Stimulated activated CD8-positive, alpha-beta memory T cell treated with anti-CD3 and anti-CD28 coated beads, Interleukin-12 subunit alpha, Interleukin-12 subunit beta, amount 100 ng/mL, for 4 hours (primary cell): ENCODE measurements at places on chromosomes 12 and 14.

GRCh38 chr14:101878211-101878821 is 86.1 kb upstream of the DYNC1H1 start:
- no peak for DNase-seq

GRCh38 chr12:79858518-79858917 is 76.4 kb downstream of the PPP1R12A start:
- DNase-seq, result no peak

GRCh38 chr12:47739979-47740378 is 14.7 kb upstream of the ENDOU start:
- DNase-seq, result no peak

DNA sequence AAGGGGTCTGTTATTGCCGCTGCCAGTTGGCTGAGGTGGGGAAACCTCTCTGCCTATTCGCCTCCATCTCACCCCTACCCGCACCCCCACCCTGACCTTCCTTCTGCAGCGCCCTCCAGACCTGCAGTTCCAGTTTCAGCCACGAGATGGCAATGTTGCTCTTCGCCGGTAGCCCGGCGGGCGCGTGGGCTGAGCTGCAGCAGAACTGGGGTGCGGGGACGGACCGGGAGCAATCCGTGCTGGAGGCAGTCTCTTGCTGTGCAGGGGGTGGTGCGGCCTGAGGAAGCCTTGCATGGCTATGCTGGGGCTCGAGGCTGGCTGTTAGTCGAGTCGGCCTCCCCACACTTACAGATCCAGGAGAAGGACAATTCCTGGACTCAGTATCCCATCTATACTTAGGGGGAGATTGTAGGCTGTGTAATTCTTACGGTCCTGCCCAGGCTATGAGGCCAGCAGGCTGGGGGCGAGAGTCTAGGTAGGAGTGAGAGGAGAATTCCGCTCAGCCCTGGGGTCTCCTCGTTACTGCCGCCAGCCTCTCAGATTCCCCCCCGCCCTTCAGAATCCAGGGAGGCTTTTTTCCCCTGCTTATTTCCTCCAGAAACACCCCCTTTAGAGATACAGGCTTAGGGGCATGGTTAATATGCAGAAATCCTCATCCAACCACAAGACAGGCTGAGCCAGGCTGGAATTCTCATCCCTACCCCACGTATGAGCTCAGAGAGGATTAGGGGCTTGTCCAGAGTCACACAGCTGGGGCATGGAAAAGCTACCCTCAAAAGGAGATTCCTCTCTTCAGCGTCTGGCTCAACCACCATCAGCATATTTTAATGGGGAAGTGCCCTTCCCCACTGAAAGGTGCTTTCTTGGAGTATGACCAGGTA is 118.2 kb downstream of the AACS start:
- DNase-seq, result peak; percentile 59

DNA sequence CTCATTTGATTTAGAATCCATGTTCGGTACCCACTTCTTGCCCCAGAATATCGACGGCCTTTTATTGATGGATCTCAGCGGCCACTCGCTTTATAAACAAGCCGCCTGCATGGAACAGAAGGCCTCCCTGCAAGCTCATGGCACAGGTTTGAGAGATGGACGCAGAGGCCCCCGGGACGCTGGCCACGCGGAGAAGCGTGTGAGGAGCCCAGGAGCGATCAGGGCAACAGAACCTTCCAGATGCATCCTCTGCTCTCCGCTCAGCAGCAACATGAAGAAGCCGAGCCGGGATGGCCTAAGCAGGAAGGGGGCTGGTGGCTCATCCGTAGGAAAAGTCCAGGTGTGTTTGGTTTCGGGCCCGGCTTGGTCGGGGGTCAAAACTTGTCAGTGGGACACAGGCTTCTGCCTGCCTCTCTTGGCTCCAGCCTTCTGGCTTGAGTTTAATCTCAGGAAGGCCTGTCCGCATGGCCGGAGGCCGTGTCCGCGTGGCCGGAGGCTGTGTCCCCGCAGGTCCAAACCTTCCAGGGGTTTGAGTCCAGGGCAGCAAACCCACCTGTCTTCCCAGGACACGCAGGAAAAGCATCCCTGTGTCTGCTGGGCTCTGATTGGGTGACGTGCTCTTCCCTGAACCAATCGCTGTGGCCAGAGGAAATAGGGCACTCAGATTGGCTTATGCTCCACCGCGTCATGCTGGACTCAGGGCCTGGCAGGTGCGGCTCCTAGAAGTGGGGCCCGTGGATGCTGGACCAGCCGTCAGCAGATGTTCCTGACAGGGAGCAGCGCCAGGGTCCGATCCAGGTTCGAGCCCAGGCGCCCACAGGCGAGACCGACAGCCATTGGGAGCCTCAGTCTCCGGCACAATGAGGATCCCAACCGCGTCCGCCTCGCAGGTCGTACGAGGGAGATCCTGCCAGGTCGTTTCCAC is 65.0 kb downstream of the GALNT9 start:
- no peak for DNase-seq

DNA sequence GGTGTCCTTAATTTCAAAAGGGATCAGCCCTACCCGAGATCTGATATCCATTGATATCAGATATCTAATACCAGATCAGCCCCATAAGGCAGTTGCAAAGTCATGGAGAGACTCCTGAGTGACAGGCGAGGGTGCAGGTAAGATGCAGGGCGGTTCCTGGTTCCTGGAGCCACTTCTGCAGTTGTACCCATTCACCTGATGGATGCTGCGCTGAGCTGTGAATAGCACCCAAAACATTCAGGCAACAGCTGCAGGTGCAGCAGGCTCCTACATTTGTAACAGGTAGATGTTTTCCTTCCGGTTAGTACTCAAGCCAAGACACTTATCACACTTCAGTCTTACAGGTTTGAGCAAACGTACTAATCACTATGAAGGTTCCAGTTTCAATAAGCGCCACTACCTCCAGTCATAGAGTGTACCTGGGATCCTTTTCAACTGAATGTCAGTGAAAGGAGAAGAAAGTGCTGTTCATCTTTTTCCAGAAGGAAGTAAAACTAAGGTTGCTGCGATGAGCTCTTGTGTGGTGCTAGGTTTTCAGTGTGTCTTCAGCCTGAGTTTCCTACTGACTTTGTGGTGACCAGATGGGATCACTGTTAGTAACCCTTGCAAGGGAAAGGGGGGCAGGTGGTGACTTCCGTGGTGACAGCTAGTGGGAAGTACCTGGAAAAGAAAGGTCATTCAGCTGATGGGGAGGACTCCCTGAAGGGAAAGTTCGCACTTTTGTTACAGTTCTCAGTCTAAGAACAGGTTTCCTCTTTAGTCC is 1.9 kb downstream of the ATP6V0A2 start:
- no peak for DNase-seq
